Activated CD8-positive, alpha-beta memory T cell treated with anti-CD3 and anti-CD28 coated beads for 1 hour (primary cell): ENCODE measurements at places on chromosomes 3 and 15.

DNA sequence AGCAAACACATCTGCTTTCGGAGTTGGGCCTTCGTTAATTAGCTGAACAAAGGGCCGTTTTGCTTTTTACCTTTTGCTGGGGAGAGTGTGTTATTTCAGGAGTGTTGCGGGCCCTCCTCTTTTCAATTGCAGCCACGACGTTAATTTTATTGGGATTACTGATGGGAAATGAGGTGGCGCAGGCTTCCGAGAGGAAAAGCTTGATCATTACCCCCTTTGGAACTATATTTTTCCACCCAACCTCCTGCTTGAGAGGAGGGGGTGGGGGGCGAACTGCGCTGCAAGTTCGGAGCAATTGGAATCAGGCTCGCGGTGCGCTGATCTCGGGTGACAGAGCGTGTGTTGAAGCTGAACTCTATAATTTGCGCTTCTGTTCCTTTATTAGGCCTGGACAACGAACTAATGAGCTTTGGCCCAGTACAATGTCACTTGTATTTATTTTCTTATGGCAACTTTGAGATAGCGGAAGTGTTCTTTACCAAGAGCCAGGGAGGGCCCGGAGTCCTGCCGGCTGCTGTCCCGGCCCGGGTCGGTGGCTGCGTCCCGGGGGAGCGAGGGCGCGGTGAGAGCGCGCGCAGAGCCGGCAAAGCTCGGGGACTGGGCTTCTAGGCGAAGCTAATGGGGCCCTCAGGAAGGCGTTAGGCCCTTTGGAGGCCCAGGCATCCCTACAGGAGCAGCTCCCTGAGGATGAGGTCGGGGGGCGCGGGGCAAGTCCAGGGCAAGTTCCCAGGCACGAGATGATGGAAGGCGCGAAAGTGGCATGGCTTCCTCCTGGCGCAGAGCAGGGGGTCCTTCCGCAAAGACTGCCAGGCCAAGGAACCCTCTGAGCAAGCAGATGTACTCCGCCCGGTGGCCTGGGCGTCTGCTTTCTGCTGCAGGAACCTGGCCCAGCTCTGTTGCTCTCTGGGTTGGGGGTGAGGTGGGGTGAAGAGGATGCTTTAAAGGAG is 12.9 kb downstream of the NR2F2 start:
- no peak for DNase-seq

DNA sequence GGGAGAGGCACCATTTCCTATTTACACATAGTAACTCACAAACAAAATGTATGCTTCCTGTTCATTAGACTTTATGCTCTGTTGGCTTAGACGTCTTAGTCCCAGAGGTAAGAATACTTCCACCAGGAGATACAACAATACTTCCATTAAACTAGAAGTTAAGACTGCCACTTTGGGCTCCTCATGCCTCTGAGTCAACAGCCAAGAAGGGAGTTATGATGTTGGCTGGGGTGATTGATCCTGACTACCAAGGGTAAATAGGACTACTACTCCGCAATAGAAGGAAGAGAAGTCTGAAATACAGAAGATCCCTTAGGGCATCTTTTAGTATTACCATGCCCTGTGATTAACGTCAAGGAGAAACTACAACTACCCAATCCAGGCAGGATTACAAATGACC is 43.5 kb upstream of the ABI3BP start:
- no peak for DNase-seq

GRCh38 chr15:57237301-57237642 is 139.0 kb upstream of the CGNL1 start:
- no peak for DNase-seq

DNA sequence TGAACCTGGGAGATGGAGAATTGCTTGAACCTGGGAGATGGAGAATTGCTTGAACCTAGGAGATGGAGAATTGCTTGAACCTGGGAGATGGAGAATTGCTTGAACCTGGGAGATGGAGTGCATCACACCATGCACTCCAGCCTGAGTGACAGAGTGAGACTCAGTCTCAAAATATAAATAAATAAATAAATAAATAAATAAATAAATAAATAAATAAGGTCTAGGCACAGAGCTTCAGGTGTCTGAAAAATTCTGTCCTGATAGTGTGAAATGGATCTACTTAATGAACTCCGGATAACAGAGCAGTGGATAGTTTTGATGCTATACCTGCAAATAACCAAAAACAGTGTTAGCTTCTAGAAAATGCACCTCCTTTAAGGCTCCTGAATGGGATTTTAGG is 24.3 kb upstream of the NUDT16 start:
- no peak for DNase-seq

- DNase-seq, result no peak
Measured at GRCh38 chr3:191240486-191240885, 41.4 kb downstream of the OSTN start.

DNA sequence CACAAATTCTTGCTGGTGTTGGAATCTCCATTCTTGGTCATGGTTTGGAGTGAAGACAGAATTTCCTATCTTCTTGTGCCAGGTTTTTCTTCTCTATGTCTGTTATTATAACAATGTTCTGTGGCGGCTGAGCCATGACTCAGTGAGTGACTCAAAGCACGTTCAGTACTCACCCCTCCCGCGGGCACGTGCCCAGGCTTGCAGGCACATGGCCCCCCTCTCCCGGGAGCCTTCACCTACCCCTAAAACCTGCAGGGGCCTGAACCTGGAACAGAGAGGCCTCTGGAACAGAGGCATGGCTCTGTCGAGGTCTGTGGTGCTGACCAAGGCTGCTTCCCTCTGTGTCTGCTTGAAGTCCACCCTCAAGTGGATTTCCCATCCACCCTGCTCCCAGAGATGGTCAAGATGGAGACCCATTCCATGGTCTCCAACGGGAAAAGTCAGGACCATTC is 27.6 kb downstream of the PLXNB1 start:
- no peak for DNase-seq

- no peak for DNase-seq
Measured at GRCh38 chr15:75776065-75776423, 63.4 kb upstream of the CSPG4 start.

DNA sequence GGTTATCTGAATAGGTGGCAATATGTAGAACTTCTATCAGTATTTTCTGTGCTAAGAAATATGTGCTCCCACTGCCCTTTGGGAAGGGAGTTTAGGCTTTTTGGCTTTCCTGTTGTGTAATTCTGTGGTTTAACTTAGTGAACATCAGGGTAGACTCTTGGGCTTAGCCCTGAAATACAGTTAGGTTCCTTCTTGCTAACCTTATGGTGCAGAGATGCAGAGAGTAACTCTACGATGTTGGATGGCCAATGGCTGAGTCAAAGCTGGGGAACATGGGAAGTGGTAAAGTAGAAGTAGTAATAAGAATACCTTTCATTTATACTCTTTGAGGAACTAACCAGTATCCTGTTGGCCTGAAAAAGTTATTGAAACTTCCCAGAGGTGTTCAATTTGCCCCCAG is 80.8 kb upstream of the IL12A start:
- DNase-seq, result no peak
